Hematopoietic multipotent progenitor cell treated with erythropoietin and hydrocortisone succinate and interleukin-3 and kit ligand, for 8 days (in vitro differentiated cells): ENCODE measurements at places on chromosomes 7 and 10.

- no peak for DNase-seq
Measured at GRCh38 chr7:37016064-37016878, 292.0 kb upstream of the AOAH start.

DNA sequence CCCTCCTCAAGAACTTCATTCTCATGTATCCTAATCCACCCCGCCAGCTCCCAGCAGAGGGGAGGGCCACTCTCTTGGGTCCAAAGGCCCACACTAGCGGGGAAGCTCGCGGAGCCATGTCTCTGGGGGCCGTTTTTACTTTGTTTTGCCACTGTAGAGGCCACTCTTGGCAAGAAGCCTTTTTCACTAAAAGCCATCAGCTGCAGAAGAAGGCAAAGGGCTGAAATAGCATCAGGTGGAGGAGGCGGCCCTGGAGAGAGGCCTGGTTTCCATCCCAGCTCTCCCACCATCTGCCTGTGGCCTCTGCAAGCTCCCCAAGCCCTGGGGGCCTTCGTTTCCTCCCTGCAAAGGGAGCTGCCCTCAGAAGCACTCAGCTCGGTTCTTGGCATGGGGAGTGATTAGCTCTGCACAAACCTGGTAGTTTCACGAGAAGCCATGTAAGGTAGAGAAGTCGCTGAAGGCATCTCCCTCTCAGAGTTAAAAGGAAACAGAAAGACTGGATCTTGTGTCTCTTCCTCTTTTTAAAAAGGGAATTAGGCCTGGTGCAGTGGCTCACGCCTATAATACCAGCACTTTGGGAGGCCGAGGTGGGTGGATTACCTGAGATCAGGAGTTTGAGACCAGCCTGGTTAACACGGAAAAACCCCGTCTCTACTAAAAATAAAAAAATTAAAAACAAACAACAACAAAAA, 70.3 kb downstream of the PARP12 start:
- DNase-seq, result no peak

- DNase-seq, result no peak
Measured at GRCh38 chr7:82598958-82599357, 155.4 kb upstream of the CACNA2D1 start.

DNA sequence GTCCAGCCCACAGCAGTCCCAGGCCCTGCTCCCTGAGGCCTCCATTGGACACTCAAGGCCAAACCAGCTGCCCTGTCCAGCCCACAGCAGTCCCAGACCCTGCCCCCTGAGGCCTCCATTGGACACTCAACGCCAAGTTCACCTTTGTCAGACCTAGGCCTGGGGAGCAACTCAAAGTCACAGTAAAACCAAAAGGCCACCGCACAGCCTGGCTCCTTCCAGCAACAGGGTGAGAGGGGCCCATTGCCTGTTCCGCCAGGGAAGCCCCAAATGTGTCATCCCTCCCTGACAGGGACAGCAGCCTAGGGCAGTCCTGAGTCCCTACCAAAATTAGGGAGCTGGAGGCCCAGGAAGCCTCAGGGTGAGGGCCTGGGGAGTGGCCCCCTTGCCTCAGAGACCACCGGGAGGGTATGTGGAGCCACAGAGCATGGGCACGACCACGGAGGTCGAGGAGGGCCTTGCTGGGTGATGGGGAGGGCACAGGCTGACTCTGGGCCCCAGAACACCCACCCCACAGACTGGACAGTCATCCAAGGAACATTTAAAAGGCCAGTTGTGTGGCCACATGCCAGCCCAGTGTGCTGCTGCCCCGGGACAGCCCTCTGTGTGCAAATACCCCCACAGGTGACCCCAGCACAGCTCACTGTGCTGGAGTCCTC, 66.5 kb upstream of the PPP2R2D start:
- no peak for DNase-seq

DNA sequence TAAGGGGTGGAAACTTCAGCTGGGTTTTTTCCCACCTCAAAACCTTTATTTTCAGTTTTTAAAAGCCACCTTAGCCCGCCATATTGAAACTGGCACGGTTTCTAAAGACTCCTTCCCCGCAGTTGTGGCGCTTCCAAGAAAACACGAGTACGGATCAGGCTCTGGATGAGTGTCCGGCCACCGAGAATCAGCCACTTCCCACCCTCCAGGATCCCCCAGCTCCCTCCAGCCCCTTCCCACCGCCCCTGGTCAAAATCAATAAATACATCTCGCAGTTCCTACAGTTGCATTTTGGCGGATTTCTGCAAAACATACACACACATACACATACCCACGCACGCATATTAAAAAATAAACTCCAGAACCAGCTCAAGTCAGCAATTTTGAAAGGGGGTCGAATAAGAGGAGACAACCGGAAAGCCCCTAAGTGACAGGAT, 1.1 kb downstream of the SFMBT2 start:
- peak; percentile 16 for DNase-seq

DNA sequence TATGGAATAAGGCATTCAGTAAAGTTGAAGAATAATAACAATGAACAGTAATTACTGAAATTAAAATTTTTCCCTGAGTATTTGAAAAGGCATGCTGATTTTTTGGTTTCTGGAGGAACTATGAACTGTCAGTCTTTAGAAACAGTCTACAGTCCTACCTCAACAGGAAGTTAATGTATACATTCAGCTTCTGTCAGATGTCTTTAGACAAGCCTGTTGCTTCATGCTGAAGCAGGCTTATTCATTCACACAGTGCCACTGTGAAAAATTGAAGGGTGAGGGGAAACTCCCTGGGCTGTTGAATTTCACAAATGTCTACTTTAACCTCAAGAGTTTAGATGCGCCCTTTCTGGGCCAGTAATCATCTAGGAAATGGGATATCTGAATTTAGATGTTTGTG, 3.5 kb downstream of the NRF1 start:
- DNase-seq, result no peak

- DNase-seq, result peak; percentile 45
Measured at GRCh38 chr10:11560076-11560709, 51.3 kb downstream of the USP6NL start.

GRCh38 chr10:33921970-33922605, 587.6 kb upstream of the NRP1 start:
- DNase-seq, result peak; percentile 9

DNA sequence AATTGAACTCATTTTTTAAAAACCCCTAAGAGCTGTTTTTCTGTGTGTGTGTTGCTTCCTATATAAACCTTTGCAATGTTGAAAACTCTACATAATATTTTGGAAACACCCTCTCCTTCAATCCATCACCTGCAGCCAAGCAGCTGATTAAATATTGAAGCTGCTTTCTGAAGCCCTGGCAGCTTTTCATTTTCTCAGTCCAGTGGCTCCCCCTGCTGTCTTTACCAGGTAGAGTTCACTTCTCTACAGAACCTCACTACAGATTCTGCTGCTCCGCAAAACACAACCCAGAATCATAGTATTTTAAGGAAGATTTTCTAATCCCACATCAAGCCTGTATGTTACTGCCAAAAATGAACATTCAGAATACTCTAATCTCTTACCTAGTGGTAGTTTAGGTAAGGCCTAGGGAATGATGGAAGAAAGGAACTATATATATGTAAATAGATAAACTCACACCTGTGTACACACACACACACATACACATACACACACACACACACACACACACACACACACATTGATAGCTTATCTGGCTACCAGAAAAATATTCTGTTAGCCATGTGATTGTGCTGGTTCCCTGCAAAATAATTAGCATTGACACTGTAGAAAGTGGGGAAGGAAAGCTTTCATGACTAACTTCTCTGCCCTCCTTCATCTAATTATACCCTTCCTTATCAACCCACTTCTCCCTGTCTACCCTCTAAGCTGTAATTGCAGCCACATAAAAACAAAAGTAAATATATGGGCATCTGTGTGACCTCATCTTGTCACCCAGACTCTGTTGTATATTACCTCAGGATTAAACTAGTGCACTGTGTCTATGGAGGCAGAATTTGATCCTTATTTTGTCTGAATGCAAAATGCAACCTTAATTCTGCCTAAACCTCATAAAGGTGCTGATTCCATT, 229.5 kb upstream of the FZD1 start:
- peak; percentile 28 for DNase-seq
